ENCODE measurements at places on chromosomes 1 and 21. TPM values are rescaled to one million over a fixed set of nuclear protein-coding genes. Genes with fewer than 3 reads are reported as not detected.

Gene LIX1L
- total RNA-seq: 73.3 TPM

Gene VSIG8
- not detected for total RNA-seq

GRCh38 chr1:21314743-21315396, 24.6 kb upstream of the ECE1 start:
- no peak for DNase-seq

- DNase-seq: no peak
Measured at GRCh38 chr1:230124186-230125128, 57.4 kb downstream of the GALNT2 start.

DNA sequence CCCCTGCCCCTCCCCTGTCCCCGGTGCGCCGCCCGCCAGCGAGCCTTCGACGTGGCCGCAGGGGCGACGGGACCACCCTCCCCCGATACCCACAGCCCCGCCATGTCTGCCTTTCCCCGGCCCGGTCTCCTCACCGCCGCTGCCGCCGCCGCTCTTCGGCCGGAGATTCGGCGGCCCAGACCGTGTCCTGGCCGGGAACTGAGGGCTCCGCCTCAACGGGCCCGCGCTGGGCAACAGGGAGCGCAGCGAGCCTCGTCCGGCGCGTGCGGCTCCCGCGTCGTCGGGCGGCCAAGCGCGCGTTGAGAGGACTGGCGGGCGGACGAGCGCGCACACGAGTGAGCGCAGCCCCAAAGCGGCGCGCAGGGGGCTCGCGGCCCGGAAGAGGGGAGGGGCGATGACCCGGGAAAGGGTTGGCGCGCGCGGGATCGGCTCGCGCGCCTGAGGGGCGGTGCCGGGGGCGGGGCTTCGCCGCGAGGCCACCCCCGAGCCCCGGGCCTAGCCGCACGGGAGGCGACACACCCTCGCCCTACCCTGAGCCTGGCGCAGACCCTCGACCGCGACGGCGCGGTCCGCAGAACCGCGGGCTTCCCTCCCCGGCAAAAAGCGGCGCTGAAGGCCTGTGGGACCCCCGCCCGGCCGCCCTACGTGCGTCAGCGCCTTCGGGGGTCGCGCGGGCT, at the start of gene BTG3:
TSS of gene BTG3 (minus strand) at position 337 of the 677 bp plus-strand sequence. CDS start 3,757 bp downstream, outside the sequence.
- peak; percentile 71 for DNase-seq

DNA sequence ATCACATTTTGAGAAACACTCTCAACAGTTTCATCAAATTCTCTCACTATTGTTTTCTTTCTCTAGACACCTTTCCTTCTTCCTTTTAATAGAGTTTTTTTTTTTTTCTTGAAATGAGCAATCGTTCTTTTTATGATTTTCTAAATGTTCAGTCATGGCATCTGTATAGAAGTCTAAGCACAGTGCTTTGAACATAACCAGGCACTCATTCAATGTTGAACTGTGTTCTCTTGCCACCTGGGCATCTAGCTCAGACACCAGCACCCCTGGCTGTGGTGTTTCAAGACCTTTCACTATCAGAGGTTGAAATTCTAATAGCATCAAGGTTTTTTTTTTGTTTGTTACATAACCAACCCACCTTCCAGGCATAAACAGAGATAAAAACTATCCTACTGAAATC, 96.6 kb downstream of the DNM3 start:
- no peak for DNase-seq

DNA sequence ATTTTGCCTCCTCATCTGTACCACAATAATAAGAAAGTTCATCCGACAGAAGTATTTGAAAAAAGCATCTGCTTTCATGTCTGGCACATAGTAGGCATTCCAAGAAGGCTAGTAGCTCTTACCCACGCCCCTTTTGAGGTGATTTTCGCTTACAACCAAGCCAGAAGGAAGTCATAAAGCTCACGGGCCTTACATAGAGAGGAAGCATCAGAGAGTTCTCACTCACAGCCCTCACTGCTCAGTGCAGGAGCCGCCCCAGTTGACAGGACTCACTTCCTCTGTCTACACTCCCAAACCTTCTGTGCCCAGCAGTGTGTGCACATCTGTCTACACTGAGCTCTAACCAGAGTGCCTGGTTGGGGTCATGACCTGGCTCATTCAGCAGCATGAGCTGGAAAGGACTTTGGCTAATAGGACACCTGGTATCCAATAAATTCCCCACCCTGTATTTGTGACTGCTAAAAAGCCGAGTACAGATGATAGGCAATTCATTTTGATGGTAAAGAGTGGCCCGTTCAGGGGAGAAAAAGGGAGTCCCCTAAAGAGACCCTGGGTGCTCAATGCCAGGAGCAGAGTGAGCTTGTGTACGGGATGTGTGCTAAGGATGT, 36.8 kb upstream of the DUSP10 start:
- no peak for DNase-seq

Gene EPHA8
- total RNA-seq: not detected

Gene TRPM2
- total RNA-seq: 0.08 TPM

Gene HAX1
- 141 TPM for total RNA-seq

DNA sequence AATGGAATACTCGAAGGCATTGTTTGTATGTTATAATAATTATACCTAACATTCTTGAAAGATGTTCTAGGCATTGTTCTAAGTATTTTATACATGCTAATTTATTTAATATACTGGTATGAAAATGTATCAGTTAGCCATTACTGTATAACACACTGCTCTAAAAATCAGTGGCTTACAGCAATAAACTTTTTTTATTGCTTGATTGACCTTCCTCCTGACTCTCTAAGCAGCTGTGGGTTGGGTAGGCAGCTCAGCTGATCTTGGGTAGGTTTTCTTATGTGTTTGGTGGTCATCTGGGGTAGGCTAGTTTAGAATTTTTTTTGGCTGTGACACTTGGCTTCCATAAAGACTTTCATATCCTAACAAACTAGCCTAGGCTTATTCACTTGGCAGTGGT, 100.2 kb upstream of the SYT6 start:
- DNase-seq: no peak

Gene FCGR3A
- total RNA-seq: not detected

DNA sequence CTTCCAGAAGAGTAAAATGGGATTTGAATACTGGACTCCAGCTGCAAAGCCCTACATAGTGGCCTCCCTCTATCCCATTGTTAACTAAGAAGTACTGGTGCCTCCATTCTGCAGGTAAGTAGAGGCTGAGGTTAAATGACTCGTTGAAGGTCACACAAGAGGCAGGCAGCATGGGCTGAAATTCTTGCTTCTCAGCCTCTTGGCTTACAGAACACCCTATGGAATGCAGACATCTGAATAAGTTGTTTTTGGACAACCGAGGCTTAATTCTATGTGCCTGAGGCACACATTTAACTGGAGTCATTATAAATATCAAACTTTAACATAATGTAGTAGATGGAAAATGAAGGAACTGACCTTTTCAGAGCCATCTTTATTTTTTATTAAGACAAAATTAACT, 5.7 kb downstream of the DNAJC11 start:
- no peak for DNase-seq

DNA sequence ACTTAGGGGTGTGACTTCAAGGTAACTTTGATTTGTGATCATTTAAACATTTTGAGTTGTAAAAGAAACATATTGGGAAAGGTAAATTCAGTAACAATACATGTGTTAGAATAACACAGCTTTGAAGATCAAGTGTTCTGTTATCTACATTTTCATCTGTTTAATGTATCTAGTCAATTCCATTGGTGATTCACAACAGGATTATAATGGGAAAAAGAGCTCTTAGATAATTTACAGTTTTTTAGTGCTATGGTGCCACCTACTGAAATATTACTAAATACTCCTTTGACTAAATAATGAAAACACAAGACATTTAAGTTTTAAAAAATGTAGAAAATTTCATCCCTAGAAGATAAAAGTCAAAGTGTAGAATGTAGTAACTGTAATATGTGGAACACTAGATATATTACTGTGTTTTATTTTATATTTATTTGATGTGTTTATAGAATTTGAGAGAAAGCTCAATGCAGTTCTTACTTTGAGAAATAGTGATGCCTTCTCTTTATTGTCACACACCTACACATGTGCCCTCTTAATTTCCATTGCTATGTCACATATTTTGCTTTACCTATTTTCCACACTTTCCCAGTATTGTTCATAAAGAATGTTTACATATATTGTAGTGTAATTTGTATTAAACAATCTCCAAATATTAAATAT, 47.4 kb downstream of the PTPRC start:
- DNase-seq: peak; percentile 76

- DNase-seq: no peak
Measured at GRCh38 chr1:78540048-78540447, 49.3 kb downstream of the PTGFR start.

GRCh38 chr1:11668516-11668915, 4.5 kb downstream of the FBXO6 start:
- no peak for DNase-seq

DNA sequence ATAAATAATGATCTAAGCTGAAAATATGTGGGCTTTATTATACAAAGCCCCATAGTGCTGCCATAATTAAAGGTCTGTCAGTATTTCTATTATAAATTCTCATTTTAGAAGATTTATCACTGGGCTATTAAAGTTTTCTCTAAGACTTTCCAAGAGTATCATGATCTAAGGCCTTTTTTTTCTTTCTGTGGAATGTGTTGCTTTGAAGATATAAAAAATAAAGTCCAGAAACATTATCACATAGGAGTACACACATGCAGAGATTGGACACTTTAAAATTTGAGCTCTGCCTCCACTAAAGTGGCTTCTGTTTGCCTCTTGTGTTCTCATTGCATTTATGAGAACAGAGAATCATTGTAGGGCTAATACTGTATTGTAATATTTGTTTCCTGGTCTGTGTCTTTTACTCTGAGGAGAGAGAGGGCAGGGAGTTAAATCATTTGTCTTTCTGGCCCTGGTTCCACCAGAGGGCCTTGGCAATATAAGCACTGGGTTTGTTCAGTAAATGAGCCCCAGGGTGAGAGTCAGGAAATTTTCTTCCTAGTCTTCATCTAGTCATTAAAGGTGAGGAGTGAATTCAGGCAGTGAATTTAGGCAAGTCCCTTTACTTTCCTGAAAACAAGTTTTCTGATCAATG, 70.2 kb downstream of the NFIA start:
- no peak for DNase-seq

GRCh38 chr1:230176326-230176725, 109.3 kb downstream of the GALNT2 start:
- DNase-seq: no peak

DNA sequence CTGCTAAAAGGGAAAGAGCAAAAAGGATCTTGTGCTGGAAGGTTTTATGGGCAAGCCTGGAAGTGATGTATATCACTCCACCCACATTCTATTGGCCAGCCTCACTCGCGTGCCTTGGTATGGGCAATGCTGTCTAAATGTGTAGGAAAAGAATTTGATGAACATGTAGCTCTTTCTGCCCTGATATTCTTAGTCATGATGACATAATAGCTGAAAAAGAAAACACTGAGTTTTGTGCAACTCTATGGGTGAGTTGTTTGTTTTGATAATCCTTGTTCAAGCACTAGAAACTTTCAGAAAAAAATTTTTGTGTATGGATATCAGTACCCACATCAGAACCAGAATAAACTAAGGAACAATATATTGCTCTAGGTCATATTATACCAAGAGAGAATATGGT, 231.5 kb upstream of the ST6GALNAC5 start:
- DNase-seq: no peak

- DNase-seq: no peak
Measured at GRCh38 chr1:116988908-116989307, 12.7 kb upstream of the CD101 start.

Gene DENND2C
- total RNA-seq: 5.3 TPM

Gene LYPD8
- total RNA-seq: not detected

Gene CALML6
- 0.36 TPM for total RNA-seq

DNA sequence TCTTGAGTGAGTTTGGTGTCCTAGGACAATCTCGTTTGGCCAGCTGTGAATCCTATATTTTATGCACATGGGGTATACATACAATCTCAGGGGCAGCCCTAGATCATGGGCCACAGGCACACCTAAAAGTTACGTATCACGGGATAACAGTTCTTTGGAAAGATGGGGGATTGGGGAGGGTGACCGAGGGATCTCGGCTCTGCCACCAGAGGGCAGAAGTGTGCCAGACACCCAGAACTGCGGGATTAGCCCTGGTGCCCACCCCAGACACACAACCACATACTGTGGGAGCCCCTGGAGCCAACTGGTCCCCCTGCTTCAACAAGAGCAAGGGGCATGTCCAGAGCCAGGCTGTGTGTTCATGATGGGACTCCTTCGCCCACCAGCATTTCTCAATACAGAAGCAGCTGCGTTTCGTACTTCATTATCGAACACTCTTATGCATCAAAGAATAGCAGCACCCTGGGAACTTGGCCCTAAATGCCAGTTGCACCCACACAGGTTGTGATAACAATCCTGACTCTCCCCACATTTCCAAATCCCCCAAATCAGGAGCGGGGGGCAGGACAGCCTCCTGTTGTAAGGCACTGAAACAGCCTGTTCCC, 37.4 kb downstream of the TMCO4 start:
- peak; percentile 26 for DNase-seq

DNA sequence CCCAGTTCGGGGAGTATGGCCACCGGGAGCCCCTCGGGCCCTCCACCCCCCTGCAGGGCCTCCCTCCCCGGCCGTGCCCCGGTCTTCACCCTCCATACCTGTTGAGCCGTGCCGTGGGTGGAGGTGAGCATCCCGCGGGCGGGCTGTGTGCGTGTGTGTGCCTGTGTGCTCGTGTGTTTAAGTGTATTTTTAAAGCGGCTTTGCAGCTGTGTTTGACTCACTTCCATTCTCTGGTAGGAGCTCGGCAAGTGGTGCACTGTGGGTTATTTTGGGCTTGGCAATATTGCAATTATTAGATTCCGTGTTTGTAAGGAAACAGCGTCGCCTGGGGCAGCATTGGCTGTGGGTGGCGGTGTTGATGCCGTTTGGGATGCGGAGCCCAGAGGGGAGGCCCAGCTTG, 20.3 kb upstream of the PLCH2 start:
- peak; percentile 15 for DNase-seq

Gene CD247
- total RNA-seq: 0.16 TPM

Gene CELA2A
- not detected for total RNA-seq

DNA sequence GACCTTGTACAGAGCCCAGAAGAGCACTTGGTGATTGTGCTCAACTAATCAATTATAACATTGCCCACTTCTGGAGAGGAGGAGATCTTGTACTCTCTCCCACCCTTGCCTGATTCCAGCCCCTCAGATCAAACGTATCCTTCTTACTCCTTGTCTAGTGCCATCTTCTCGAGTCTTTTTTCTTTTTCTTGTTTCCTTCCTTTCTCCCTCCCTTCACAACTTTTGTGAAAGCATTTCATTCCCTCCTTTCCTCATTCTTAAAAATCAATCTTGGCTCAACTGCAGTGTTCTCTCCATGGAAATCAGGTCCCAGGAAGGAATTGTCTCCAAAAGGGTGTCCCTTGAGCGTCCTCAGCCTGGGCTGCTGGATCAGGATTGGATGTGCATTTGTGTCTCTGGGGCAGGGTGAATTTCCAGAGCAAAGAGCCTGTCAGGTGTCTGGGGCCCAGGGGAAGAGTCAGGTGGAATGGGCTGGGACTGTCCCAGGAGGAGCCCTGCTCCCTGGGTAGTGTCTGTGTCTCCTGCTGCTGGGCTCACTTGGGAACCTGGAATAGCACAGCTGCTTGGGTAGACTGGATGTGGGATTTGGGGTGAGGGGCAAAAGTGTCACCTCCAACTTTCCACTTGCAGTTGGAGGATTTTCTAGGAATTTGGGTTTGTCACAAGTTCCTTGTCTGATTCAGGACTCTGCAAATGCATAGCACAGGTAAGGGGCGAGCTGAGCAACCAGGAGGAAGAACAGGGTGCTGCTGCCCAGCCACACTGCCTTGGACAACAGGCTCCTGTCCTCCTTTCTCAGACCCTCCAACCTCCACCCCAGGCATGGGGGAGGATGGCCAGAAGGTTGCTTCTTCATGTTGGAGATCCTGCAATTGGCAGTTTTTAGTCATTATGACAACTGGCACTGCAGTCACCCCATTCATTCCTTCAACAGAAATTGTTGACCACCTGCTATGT, 3.3 kb downstream of the SOX13 start:
- no peak for DNase-seq

- DNase-seq: peak; percentile 47
Measured at GRCh38 chr1:44032170-44032790, 1.0 kb upstream of the SLC6A9 start.

Gene FAM72B
- 5.6 TPM for total RNA-seq
